ENCODE measurements at places on chromosomes 2 and 18.

DNA sequence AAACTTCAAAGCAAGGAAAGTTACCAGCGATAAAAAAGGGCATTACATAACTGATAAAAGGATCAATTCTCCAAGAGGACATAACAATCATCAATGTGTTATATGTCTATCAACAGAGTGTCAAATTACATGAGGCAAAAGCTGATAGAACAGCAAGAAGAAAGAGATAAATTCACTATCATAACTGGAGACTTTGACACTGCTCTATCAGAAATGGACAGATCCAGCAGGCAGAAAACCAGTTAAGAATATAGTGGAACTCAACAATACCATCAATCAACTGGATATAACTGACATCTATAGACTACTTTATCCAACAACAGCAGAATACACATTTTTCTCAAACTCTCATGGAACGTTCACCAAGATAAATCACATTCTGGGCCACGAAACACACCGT lies 65.0 kb downstream of the ROCK2 start:
- no peak for DNase-seq

GRCh38 chr18:59085797-59086196 lies 53.9 kb upstream of the SEC11C start:
- DNase-seq: no peak

DNA sequence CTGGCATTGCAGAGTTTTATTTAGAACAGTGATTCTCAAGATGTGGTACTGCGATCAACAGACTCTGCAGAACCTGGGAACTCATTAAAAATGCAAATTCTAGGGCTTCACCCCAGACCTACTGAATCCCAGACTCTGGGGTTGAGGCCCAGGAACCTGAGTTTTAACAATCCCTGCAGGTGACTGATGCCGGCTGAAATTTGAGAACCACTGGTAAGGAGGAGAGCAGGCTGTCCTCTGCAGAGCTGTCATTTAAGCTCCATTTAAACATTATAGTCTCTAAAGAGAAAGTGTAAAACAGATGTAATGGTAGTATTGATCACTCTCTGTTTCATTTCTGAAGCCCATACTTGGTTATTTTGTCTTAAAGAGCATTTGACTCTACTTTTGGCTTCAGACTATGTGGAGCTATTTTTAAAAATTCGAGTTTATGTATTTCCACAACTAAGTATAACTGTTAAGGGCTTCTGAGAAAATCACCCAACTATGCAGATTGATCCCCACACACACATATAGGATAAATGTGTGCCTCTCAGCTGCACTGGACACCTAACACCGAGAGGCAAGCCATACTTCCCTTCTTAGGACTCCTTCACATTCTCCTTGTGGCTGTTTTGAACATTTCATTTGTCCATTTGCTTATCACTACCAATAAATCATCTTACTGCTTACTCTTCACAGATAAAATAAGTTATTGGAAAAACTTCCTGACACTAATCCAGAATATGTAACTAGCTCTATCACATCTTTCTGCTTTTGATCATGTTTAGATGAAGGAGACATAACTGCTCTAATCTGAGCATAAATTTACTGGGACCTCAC lies 487.5 kb downstream of the DLGAP1 start:
- DNase-seq: no peak

DNA sequence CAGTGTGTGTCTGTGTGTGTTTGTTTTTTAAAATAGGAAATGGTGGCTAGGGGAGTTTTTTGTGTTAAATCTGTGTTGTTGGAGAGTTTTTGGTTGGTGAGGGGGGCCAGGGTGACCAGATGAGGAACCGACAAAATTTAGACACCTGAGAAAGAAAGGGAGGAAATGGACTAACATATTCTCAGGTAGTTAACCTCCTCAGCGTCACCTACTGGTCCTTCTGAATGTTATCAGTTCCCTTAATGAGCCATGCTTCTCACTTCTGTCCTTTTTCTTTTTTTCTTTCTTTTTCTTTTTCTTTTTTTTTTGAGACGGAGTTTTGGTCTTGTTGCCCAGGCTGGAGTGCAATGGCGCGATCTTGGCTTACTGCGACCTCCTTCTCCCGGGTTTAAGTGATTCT lies 107.0 kb downstream of the FMNL2 start:
- DNase-seq: no peak

- DNase-seq: peak; percentile 63
Observed at GRCh38 chr18:45588376-45589355, 26.6 kb upstream of the SLC14A2 start.

DNA sequence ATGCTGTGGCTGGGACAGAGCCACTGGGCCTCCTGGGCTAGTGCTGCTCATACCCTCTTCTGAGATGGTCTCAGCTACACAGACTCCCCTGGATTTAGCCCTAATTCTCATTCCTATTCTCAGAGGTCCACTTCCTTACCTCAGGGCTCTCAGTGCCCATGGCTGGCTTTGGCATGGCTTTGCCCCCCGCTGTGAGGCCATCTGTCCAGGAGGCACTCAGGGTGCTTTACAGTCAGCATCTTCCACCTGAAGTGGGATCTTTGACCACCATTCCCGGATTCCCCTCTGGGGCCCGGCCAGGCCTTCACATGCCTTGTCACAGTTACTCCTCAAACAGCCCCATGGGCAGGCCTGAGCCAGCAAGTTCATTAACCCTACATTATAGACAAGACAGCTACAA lies 161.8 kb downstream of the CELF4 start:
- no peak for DNase-seq

DNA sequence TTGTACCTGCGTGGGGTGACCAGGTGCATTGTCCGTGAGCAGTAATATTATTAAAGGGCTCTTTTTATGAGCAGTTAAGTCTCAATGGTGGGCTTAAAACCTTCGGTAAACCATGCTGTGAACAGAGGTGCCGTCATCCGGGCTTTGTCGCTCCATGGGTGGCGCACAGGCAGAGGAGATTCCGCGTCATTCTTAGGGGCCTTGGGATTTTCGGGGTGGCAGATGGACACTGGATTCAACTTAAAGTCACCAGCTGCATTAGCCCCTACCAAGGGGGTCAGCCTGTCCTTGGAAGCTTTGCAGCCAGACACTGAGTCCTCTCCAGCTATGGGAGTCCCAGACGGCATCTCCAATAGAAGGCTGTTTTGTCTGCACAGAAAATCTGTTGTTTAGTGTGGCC lies 107.7 kb downstream of the NFATC1 start:
- DNase-seq: no peak

DNA sequence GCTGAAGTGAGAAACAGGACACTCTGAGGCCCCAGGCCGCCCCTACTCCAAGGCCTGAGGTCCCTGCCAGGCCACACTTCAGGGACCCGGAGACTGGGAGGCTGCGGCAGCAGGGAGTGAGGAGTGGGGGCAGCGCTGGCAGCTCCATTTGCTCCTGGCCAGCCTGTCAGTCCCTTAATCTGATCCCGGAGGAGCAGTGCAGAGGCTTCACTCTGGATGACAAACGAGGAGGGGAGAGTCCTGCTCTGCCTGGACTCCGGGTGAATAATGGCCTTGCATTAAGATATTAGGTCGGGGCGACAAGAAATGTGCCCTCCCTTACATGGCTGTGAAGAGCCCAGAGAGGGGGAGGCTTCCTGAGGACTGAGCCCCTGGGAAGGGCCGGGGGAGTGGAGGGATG lies 14.3 kb upstream of the PRSS56 start:
- DNase-seq: no peak

DNA sequence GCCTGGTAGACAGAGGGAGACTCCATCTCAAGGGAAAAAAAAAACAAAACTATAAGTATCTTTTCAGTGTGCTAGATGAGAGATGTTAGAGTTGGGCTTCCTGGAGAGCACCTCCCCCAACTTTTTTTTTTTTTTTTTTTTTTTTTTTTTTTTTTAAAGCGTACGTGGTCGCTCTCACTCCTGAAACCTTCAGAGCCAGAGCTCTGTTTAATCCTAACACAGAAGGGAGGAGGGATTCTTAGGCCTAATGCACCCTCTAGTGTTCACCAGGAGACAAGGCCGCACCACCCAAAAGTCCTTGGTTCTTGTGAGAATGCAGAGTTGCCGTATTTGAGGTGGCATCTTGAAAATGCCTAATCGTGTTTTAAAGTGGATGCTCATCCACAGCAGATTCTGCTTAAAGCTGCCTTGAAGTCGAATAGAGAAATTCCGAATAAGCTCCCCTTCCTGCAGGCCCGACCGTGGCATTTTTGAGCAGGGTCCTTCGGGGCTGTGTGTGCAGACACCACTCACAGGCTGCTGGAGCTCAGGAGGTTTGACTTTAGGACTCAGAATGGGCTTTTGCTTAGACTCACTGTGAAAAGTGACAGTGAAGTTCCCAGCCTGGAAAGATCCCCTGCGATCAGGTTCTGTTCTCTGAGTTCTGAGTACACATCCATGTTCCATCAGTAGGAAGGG lies 252.6 kb downstream of the AGAP1 start:
- DNase-seq: no peak

DNA sequence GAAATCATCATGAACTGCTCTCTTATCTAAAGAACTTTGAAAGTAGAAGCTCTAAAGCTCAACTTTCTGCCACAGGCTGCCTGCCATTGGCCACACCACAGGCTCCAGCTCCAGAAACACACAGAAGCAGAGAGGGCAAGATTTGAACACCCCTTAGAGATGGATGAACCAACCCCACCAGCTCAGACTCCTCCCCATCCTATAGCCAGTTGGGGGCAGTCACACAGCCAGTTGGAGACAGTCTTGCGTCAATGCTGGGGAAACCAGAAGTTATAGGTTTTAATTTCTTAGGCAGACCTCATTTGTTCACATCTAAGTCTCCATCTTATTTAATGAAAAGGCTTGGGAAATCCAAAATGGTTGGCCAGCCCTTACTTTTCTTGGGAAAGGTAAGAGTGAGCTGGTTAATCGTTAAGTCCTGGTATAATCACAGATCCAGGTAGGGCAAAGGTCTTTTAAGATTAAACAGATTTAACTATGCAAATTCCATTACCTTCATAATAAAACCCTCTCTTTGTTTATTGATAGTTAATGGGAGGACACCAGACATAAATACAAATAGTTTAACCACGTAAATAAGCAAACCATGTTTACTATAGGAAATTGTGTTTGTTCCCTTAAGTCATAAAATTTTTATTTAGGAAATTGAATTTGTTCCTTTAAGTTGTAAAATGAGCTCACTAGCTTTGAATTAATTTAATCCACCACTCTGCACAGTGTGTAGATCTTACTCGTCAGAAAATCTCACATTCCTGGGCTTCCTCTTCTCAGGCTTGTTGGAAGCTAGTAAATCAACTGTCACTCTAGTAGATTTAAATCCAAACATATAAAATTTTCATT lies 28.0 kb downstream of the MRO start:
- no peak for DNase-seq

- no peak for DNase-seq
Observed at GRCh38 chr18:7117390-7118355, at the start of gene LAMA1. LAMA1 (minus strand) TSS chr18:7117797; CDS start chr18:7117720, 77 bp downstream.

DNA sequence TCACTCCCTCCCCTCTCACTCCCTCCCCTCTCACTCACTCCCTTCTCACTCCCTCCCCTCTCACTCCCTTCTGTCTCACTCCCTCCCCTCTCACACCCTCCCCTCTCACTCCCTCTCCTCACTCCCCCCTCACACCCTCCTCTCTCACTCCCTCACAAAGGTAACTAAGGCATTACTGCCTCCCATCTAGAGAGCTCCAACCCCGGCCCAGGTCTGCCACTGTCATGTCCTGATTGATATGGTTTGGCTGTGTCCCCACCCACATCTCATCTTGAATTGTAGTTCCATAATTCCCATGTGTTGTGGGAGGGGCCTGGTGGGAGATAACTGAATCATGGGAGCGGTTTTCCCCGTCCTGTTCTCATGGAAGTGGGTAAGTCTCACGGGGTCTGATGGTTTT lies 359.9 kb upstream of the MYT1L start:
- no peak for DNase-seq

DNA sequence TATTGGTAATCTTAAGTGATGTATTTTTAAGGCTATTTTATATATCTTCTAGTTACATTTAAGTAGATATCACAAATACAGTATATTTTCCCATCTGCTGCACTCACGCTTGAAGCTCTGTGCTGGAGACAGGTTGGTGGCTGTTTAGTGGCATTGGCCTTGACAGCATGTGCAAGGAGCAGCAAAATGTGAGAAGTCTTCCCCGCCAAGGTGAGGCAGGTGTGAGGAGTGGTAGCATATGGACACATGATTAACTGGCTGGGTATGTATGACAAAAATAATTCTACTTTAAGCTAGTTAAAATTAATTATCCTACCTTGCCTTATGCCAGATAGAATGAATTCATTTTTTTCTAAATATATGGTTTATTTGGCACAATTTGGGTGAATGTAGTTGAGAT lies 117.2 kb downstream of the CCDC102B start:
- no peak for DNase-seq

DNA sequence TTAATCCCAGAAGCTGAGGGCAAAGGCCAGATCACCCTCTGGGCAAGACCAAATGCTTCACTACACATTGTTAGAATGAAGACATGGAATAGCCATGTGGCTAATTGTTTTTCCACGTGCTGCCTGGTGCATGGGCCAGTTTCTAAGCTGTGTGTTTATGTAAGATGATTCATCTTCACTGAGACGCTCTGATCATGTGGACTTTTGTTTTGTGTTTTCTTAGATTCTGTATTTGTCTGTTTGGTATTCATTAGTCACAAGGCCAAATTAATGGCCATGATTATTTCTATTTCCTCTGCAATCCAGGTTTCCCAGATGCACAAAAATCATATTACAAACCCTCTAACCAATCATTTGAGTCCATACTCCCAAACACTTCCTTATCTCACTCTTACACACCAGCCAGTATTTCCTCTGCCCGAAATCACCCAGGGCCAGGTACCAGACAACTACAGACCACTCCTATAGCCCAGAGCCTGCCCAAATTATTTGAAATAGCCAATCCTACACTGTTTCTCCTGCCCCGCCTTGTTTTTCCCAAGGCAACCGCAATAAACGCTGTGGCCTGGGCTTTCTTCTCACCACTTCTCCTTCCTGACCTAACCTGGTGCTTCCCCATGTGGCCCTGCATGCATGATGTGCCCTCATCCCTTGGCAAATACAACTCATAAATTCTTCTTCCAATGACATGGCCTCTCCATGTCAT lies 94.2 kb upstream of the SP3 start:
- no peak for DNase-seq

DNA sequence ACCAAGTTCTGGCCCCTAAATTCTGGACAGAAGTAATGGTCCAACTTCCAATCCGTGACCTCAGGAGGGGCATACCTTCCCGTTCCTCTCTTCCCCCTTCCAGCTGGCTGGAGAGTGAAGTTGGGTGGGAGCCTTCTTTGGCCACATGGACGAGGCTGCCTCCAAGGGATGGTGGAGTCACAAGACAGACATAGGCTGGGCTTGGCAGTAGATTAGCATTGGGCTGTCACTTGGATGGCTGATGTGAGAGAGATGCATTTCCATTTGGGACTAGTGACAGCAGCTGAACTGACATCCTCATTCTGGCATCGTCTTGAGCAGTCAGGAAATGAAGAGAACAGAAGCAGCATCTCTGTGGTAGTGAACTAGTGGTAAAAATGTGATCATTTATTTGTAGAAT lies 12.6 kb downstream of the NT5DC4 start:
- DNase-seq: peak; percentile 84

DNA sequence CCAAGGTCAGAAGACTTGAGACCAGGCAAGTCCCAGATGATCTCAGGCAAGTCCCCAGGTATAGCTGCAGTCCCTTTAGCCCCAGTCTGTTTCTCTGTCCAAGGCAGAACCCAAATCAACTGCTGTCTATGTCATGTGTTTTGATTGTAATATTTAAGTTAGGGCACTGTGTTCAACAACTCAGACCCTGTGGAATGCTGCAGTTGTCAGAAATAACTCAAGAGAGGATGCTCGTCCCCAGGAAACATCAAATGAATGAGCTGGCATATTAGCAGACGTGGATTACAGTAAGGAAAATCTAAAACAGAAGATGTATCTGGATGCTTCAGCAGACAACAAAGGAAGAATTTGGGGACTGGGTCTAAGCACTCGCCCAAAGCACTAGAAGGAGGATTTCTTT lies 70.1 kb downstream of the BCL11A start:
- no peak for DNase-seq
